ENCODE measurements at places on chromosomes 4 and X.

DNA sequence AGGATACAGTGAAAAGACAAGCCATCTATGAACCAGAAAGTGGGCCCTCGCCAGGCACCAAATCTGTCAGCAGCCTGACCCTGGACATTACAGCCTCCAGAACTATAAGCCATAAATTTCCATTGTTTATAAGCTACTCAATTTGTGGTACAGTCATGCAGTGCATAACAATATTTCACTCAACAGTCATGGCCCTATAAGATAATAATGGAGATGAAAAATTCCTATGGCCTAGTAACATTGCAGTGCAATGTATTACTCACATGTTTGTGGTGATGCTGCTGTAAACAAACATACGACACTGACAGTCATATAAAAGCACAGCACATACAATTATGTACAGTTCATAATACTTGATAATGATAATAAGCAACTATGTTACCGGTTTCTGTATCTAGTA lies 17.1 kb upstream of the TLR1 start:
- no peak for DNase-seq

DNA sequence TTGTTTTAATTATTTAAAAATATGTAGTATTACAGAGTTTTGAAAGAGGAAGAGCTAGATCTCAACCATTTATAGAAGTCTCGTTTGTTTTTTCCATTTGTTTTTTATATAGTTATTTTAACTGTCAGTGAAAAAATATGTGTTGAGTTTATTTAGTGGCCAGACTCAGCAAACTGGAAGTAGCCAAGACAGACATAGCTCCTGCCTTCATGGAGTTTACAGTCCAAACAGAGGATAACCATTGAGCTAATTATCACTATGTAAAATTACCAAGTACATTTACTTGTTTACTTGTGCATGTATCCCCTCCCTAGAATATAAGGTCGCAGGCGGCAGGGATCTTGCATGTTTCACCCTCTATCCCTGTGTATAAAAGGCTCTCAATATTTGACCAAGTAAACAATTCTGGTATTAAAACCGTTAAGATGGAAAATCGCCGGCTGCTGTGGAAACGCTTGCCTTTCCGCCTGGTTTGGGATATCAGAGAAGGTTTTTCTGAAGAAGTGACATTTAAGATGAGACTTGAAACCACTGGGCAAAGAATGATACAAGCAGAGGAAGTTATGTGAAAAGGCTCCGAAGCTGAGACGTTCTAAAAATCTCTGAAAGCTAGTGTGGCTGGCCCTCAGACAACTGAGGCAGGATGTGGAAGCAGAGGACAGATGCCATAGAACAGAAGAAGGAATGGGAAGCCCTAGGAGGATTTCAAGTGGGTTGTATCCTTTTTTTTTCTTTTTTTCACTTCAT lies 1.3 kb upstream of the CCNI start:
- DNase-seq, result no peak

GRCh38 chr4:1802720-1803522 lies 9.8 kb downstream of the FGFR3 start:
- DNase-seq, result no peak

- DNase-seq, result no peak
Observed at GRCh38 chrX:111519215-111519614, 7.8 kb downstream of the SERTM2 start.

- DNase-seq, result no peak
Observed at GRCh38 chr4:69764311-69764710, 3.9 kb upstream of the SULT1B1 start.

GRCh38 chr4:45294464-45294863 lies 568.1 kb upstream of the GNPDA2 start:
- DNase-seq, result no peak

DNA sequence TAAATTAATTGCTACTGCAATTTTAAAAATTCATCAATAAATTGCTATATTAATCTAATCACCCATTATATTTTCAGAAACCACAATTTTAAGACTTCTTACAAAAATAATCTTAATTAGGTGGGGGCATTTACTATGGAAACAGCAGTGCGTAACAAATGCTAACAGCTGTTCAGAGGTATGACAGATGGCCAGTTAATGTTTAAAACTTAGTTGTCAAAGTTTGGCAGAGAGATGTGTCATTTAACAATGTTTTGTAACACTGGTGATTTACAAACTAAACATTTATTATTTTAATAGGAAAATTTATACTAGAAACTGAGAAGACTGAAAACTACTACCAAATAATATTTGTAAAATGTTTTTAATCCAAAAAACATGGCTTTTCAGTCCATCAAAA lies 85.2 kb upstream of the GPR34 start:
- no peak for DNase-seq

- DNase-seq, result no peak
Observed at GRCh38 chrX:115491766-115492165, 69.2 kb upstream of the PLS3 start.

GRCh38 chrX:148811236-148811635 lies 310.8 kb downstream of the AFF2 start:
- no peak for DNase-seq

DNA sequence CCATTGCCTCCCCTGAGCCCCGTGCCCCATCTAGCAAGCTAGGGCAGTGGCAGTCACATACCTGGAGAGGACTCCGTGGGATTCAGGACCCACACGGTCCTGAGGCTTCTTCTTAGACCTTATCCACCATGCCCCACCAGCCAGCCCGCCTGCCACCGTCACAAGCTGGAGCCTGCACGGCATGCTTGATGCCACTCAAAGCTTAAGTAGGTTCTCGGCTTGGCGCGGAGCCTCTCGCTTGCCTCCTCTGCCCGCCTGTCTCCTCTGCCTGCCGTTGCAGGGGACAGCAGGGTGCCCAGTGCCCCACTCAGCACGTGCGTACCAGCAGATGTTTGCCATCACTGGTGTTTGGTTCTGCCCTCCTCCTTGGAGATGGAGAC lies 14.1 kb downstream of the PSAPL1 start:
- no peak for DNase-seq

DNA sequence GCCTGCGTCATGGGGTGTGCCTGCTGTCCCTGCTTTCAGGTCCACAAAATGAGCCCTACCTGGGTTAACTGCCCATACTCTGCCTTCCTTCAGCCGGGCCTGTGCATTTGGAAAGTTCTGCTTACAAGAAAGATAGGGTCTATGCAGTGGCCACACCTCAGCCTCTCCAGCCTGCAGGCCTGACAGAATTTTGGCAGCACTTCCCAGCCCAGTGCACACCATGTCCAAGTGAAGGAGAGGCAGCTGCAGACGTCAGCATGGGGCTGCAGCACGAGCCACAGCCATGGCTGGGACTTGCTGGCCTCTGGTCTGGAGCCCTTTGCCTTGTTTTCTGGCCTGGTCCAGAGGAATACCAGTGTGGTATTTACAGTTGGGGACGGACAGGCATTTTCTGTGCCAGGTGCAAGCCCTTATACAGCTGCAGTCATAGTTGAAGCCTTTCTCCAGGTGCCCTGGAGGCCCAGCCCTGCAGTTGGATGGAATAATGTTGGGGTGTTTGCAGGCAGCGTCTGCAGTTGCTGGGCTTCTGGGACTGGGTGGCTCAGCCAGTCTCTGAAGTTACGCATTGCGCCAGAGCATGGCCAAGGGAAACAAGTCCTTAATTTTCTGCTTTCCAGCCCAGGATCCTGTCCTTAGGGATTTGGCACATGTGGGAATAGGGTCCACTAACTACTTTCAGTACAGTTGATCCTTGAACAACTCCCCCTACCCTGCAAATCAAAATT lies 26.2 kb downstream of the JADE1 start:
- DNase-seq, result peak; percentile 82

DNA sequence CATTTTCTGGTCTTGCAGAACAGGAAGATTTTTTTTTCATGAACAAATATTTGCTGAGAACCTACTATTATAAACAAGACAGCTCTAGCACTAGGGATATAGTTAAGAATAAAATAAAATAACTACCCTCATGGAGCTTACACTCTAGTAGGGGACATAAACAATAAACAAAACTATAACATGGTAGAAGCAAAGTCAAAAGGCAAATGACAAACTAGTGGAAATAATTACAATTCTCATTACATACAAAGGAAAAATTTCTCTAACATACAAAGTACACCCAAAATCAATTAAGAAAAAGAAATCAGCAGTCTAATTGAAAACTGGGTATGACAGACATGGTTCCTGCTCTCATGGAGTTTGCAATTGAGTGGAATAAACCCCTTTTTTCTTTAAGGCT lies 32.0 kb downstream of the VSIG4 start:
- no peak for DNase-seq

- no peak for DNase-seq
Observed at GRCh38 chrX:121832446-121832845, 785.0 kb downstream of the GLUD2 start.

DNA sequence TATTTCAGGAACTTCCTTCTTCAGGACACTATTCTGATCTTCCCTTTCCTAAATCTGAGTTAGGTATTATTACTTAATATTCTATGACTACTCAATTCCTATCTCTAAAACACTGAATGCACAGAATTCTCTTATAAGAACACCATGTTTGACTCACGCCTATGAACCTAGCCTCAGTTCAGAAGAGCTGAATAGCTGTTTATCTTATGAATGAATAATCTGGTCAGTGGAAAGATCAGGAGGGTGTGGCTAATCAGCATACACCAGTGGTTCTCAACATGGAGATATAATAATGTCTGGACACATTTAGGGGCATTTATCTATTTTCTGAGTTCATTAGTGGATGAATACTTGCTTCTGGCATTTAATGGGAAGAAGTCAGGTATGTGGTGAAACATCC lies 24.2 kb downstream of the EPHA5 start:
- no peak for DNase-seq

GRCh38 chrX:122238801-122239200 lies 945.3 kb upstream of the GRIA3 start:
- no peak for DNase-seq

DNA sequence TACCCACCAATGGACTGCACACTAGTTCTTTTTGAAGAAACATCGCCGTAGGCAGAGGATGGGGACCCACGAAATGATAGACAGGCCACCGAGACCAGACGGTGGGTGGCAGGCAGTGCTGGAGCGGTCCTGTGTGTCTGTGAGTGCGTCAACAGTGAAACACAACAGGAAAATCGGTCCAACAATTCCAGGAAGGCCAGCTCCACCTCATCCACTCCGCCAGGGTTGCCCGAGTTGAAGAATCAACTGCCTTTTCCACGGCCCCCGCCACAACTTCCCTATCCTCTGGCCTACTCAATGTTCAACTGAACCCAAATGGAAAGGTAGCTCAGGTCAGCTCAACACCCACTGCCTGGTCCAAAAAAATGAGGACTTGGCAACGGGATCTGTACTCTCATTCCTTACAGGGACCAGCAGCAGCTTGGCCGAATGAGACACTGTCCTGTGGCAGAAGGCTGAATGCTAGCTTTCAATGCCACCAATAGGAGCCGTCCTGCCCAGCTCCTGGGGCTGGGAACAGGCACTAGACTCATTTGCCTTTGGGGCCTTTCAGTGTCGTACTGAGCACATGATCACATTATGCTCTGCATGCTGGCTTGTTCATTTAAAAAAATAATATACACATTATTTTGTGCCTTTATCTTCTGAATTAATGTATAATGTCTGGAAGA lies 43.5 kb downstream of the MID1 start:
- peak; percentile 65 for DNase-seq

DNA sequence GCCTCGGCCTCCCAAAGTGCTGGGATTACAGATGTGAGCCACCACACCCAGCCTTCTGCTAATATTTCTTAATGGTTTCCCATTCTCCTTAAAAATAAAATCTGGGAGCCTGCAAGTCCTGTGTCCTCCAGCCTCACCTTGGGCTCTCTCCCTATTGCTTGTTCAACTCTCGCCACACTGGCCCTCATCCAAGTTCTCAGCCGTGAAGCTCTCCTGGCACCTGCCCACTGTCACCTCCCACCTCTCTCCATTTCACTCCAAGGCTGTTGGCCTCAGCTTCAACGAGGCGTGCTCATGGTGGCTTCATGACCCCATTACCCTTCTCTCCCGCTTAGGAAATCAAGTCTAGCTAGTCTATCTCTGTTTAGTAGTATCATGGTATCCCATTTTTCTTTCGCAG lies 9.5 kb upstream of the ETNPPL start:
- peak; percentile 7 for DNase-seq

- DNase-seq, result no peak
Observed at GRCh38 chrX:52988985-52989917, 30.9 kb upstream of the FAM156A start.

- DNase-seq, result no peak
Observed at GRCh38 chr4:16693641-16694040, 204.8 kb downstream of the LDB2 start.

DNA sequence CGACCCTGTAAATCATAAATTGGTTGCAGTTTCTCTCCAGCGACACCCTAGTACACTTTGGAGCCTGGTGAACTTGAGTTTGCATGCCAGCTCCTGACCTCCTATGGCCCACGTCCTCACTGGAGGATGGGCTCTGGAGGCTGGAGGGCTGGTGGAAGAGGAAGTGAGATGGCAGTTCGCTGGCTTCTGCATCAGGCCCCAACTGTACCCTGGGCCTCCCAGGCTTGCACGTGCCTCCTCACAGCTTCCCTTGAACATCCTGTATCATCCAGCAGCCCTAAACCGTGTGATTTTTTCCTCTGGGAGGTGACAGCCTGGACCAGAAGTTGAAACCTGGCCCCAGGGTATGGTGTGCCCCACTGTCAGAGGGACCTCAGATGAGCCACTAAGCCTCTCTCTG lies 78.5 kb downstream of the HTRA3 start:
- no peak for DNase-seq

- DNase-seq, result no peak
Observed at GRCh38 chr4:73816814-73817213, 19.7 kb upstream of the CXCL6 start.

DNA sequence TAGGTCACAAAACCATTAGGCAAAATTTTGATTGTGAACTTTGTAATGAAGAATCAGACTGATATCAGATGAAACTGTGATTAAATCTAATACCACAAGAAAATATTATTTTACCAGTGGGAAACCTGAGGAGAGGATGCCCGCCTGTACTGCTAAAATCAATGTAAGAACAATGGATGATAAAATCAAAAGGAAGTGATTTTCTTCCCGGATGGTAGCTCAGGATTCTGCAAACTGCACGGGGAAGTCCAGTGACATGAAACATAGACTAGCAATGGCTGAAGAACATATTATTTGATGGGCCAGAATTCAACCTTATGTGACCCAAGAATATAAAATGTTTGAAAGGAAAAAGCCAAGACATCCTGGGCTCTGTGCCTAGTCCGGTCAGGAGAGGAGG lies 974.9 kb downstream of the PCDH18 start:
- DNase-seq, result no peak

- no peak for DNase-seq
Observed at GRCh38 chr4:184392316-184392715, 82.0 kb downstream of the IRF2 start.

GRCh38 chrX:41604177-41604576 lies 84.6 kb upstream of the GPR34 start:
- no peak for DNase-seq

GRCh38 chr4:173536808-173537429 lies 6.9 kb upstream of the HAND2 start:
- DNase-seq, result no peak

GRCh38 chr4:90357117-90357710 lies 230.0 kb downstream of the CCSER1 start:
- DNase-seq, result no peak

DNA sequence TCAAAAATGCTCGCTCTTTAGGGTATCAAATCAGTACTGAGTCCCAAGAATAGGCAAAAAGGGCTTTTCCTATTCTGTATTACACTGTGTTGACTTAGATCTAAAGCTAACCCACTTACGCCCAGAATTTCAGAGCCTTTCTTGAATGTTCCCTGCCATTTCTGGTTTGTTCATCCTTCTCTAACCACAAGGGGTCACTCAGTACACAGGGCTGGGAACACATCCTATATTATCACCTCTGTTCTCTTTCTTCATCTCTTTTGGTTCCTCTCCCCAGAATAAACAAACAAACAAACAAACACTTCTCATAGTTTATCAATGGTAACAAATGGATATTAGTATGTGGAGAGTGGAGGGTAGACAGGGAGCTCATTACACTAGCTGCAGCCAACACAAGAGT lies 25.5 kb upstream of the MORC4 start:
- no peak for DNase-seq
